Stimulated activated CD4-positive, alpha-beta T cell treated with anti-CD3 and anti-CD28 coated beads, TNF-alpha, amount 100 ng/mL, for 1 hour (primary cell): ENCODE measurements at places on chromosomes 2 and 18.

GRCh38 chr2:46232860-46233259, 64.3 kb upstream of the EPAS1 start:
- DNase-seq: no peak

DNA sequence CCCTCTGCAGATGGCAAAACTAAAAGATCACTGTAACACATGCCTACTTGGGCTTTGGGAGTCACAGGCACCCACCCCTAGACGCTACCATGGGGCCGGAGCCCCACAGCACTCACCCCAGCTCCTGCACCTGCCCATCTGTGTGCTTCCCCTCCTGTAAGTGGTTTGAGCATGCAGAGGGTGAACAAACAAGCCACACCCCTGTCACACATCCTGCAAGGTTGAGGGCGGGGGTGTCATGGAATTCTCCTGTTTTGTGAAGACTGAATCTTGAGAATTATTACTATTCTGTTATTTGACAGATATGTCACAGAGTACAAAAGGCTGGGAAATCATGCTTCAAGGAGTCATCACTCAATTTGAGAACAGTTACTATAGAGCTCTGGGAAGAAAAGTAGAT, 60.9 kb downstream of the RFTN2 start:
- DNase-seq: no peak

- no peak for DNase-seq
Measured at GRCh38 chr2:187547353-187547979, 6.8 kb downstream of the TFPI start.

- no peak for DNase-seq
Measured at GRCh38 chr2:9753665-9754531, 89.4 kb upstream of the TAF1B start.

GRCh38 chr2:159557437-159558034, 58.8 kb downstream of the BAZ2B start:
- no peak for DNase-seq

DNA sequence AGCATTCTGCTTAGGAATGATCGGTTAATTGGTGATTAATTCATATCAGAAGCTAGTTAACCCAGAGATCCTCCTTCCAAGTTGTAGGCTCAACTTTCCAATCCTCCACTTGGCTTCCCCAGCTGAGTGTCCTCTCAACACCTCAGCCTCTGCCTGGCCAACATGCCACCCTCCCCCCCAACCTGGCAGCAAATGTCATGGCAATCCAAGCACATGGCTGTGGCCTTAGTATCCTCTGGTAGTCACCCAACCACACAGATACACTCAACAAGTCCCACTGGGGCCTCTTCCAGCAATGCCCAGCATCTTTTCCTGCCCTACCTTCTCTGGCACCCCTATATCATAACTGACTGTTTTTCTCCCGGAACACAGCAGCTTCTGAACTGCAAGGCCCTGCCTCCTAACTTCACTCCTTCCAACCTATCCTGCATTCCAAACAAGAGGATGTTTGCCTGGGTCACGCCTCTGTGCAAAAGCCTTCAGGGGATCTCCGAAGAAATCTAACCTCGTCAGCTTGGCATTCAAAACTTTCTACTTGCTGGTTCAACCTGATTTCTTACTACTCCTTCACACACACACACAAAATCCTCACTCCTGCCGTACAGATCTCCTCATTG, 195.0 kb downstream of the CYP26B1 start:
- DNase-seq: no peak

- DNase-seq: no peak
Measured at GRCh38 chr2:120802158-120802557, 66.5 kb downstream of the GLI2 start.

DNA sequence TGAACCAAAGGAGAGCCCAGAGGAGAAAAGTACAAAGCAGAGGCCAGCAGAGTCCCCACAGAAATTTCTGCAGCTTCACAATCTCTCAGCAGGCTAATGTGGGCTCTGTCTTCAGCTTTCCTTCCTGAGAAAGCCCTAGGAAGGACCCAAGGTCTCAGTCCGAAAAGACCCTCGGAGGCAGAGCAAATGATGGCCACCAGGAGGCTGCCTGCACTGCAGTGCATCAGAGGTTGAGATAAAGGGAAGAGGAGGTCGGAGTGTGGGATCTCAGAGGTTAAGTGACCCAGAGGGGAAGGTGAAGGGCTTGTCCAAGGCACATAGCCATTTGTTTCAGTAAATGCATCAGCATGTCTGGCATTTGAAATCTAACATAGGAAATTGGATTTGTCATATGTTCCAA, 299.1 kb upstream of the SLC14A2 start:
- no peak for DNase-seq

DNA sequence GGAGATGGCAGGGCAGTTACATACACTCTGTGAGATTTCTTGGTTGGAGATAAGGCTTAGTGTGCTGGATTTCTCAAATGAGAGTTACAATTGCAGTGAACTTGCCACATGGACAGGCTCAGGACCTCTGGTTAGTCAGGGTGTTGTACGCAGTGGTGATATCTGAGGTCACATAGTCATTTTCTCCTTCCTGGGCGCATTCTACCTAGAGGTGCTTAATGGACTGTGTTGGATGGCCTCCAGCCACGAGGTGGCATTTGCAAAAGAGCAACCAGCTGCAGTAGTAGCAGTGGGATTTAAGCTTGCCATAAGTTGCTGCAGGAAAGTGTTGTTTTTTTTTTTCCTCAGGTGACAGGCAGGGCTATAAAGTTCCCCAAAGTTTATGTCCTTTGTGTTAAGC, 173.8 kb upstream of the TMEM200C start:
- no peak for DNase-seq

GRCh38 chr2:7795778-7796563, 878.8 kb downstream of the RNF144A start:
- no peak for DNase-seq

GRCh38 chr2:47177043-47177565, 22.0 kb upstream of the STPG4 start:
- no peak for DNase-seq

DNA sequence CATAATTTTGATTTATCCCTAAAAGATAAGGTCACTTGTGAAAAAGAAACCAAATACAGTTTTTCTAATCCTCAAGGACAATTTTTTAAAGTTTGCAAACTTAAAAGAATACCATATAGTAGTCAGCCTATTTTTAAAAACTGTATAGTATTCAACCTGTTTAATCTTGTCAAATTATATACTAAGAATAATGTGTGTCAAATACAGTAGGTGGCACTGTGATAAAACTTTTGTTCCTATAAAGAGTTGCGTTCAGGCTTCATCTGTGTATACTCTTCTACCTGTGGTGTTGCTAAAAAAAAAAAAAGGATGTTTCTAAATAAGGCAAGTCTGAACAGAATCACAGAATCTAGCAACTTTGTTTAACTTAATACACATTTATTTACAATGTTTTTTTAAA, 68.6 kb downstream of the CCDC138 start:
- no peak for DNase-seq

DNA sequence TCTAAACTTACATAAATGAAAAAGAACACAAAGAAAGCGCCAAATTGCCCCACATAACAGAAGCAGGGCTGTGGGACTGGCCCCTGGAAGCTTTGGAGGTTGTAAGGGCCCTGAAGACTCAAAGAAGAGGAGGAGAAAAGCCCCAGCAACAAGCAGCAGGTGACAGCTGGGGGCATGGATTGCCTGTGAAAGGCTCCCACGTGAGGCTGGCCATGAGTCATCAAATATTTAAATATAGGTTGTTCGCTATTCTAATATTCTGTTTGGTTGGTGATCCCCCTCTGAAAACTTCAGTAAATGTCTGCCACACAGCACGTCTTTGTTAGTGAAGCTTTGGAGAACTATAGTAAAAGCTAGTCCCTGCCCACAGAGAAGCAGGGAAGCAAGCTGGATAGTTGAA, 132.4 kb downstream of the MREG start:
- DNase-seq: no peak

GRCh38 chr2:106208399-106208798, 14.3 kb upstream of the UXS1 start:
- no peak for DNase-seq
